ENCODE measurements at places on chromosomes 13 and 19. TPM values are rescaled to one million over a fixed set of nuclear protein-coding genes. Genes with fewer than 3 reads are reported as not detected.

INSL3 gene
- not detected for total RNA-seq

NKPD1 gene
- 0.54 TPM for total RNA-seq

TM9SF2 gene
- 85.4 TPM for total RNA-seq

RYR1 gene
- 7.7 TPM for total RNA-seq

SRRM5 gene
- 0.09 TPM for total RNA-seq

SHISA2 gene
- 12.6 TPM for total RNA-seq

NCR1 gene
- not detected for total RNA-seq

KL gene
- 1.5 TPM for total RNA-seq

LSR gene
- total RNA-seq: 2.6 TPM

FFAR1 gene
- total RNA-seq: not detected

KLF2 gene
- total RNA-seq: 5.3 TPM
